ENCODE measurements at places on chromosomes 1 and 21.

DNA sequence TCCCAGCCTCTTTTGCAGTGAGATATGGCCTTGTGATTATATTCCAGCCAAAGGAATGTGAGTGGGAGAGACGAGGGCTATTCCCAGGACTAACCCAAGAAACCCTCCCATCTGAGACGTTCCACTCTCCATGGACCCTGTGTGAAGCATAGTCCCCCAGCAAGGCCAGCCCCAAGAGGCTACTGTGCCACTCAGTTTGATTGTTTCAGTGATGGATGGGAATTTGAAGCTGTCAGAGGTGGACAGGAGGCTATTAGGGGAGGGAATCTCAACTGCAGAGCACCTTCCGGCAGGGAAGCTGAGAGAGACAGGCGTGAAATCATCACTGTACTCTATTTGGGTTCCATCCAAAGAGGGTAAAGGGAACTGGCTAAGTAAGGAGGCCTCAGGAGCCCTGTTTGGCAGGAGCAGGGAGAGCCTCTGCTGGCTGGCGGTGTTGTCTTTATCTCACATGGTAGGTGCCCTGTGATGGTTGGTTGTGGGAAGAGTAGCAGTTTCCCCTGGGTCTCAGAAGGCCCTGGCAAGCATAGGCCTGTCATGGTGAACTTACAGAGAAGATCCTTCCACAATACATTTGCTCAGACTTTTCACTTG lies 3.4 kb upstream of the TEX35 start:
- DNase-seq = no peak

GRCh38 chr1:59143133-59143487 lies 153.8 kb upstream of the FGGY start:
- DNase-seq = no peak

DNA sequence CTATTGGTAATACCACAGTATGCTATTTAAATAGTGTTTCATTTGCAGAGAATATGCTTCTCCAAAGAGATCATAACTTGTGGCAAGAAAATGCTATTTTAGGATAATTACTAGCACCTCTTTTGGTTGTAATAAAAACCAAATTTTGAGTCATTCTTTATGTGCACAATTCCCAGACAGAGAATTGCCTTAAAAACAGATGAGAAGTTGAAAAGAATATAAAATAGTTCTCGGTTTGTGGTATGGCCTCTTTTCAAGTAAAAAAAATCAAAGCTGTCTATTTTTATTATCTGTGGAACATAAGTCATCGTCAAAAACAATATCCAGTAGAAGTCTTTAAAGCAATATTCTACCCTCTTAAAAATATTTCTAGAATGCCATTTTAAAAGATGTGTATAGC lies 185.9 kb downstream of the GREM2 start:
- DNase-seq = no peak

- no peak for DNase-seq
These were observed 210.3 kb upstream of the CACYBP start for GRCh38 chr1:174789399-174789798.

GRCh38 chr1:195697130-195697529 lies 911.1 kb downstream of the KCNT2 start:
- DNase-seq = no peak

- no peak for DNase-seq
These were observed 27.5 kb downstream of the SERTAD4 start for GRCh38 chr1:210260096-210260495.

GRCh38 chr21:14842601-14843000 lies 222.2 kb downstream of the NRIP1 start:
- DNase-seq = no peak

DNA sequence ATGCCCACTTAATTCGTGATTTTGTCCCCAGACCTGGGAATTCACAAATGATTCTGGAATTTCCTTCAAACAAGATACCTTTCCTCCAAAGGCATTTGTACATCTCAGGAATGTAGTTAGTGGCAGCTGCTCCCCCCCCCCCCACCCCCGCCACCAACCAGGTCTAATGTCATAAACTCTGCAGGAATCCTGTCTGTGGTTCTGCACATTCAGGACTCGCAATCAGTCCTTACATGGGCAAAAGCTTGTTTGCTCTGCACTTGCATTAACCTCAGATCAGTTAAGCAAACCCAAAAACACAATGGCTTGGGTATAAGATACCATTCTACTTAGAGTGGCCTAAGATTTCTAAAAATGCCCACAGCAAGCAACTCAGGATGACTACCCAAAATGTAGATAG lies 143.8 kb downstream of the TGFB2 start:
- no peak for DNase-seq

- no peak for DNase-seq
These were observed 10.0 kb upstream of the NPL start for GRCh38 chr1:182779530-182779929.

DNA sequence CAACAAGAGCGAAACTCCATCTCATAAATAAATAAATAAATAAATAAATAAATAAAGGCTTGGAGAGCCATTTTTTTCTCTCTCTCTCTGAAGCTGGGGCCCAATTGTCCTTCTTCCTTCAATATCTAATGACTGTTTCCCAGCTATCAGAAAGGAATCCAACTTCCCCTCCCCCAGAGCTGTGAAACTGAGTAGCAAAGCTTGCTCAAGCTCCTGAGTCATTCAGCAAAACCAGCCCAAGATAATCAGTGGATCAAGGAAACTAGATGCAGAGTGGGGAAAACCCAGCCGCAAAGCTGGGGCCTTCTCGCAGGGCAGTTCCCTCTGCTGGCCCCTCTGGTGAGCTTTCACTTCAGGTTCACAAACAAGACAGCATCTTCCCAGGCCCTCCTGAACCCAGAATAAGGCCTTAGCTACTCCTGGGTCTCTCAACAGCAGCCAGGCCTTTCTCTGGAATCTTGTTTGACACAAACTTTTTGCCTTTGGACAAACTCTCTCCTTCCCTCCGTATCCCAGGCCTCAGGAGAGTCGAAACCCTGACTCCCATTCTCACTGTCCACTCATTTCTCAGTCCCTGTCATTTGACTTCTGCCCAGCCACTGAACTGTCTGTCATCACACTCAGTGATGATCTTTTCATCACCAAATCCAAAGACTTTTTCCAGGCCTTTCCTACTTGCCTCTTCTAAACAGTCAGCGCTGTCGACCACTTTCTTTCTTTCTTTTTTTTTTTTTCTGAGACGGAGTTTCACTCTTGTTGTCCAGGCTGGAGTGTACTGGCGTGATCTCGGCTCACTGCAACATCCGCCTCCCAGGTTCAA lies 18.0 kb upstream of the PTP4A2 start:
- no peak for DNase-seq

DNA sequence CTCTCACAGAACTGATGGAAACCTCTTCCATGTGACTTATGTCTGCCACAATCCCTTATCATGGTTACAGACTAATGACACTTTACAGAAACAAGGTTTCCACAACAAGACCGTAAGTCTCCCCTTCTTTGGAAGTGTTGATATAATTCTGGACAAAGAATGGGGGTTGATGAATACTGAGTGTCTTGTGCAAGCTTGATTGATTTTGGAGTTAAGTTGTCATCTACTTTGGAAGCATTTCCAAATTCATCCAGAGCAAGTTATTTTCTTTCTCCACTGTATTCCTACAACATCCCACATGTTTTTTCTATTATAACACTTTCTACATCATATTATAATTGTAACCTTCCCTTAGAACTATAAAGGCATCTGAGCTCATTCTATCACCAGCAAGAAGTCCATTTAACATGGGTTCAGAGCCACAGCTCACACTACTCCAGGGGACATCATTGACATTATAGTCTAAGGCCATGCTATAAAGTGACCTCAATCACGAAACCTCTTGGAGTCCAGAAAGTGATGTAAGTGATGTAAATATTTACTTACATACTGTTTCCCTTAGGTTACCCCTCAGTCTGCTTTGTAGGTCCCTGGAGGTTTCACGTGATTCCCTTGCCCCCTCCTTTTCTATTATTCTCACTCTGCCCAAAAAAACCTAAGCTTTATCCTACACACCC lies 125.7 kb upstream of the PBX1 start:
- no peak for DNase-seq

DNA sequence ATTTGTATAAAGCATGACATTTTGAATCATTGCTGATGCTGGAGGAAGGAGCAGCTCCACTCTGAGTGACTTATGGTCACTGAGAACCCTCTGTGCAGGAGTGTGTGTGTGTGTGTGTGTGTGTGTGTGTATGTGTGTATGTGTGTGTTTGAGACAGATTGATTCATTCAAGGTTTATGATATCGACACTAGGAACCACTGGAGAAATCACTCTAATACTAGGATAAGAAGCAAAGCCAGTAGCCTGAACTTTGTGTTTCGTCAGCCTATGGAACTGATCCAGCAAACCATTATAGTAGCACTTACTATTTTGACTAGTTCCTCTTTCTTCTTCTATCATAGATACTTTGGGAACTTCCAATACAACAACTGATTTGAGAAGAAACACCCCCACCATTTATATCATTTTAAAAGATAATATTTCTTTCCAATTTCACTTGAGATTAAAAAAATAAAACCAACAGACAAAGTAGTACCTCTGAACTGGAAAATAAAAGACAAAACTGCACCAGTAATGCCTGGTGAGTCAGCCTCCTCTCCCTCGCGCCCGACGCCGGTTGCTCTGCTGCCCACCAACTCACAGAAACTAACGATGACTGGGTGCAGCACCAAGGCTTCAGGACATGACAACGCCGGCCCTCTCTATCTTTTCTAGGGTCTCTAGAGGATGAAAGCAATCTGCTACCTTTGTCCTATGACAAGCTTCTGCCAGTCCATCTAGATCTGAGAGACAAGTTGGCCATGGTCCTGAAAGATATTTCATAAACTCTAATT lies 20.9 kb downstream of the SLAMF1 start:
- no peak for DNase-seq

DNA sequence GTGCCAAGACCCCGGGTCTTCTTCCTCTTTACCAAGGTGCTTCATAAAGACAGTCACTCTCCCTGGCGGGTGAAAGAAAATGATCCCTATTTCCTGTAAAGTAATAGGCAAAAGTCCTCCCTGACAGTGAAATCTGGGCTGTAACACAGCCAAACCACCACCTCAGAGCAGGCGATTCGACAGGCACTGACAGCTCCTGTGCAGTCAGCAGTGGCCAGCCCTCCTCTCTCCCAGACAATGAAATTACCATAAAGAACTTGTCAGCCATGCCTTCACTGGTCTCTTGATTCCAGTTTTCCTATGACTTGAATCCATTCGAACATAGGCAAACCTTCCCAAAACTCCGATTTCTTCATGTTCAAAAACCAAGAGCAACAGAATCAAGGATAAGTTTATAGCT lies 492.2 kb upstream of the DAB1 start:
- no peak for DNase-seq

DNA sequence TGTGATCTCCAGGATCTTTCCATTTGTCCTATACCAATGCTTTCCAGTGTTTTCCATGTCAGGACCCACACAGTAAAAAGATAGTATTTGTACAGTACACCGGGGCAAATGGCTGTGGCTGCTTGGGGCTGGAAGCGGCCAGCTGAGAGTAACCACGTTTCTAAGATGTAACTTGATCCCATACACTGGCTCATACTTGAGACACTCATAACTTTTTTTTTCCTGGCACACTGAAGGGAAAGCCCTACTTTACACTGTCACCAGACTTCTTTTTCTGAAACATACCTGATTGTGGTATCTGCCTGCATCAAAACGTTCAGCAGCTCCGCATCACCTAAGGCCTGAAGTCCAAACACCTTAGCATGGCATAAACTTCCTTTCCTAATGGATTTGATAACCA lies 21.6 kb downstream of the VPS13D start:
- no peak for DNase-seq

DNA sequence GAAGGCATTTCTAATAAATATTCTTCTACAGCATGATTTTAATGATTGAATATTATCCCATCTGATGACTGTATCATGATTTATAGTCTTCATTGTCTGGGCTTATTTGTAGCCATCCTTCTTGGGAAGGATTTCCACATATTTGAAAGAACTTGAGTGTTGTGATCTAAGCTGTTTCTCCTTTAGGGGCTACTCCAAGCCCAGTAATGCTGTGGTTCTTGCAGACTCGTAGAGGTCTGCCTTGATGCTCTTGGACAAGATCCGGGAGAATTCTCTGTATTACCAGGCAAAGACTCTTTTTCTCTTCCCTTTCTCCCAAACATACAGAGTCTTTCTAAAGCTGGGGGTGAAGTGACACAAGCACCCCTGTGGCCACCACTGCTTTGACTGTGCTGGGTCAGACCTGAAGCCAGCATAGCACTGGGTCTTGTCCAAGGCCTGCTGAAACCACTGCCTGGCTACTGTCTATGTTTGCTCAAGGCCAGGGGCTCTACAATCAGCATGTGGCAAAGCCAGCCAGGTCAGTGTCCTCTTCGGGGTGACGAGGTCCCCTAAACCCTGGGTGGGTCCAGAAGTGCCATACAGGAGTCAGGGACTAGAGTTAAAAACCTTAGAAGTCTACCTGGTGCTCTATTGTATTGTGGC lies 107.4 kb downstream of the GIPC2 start:
- no peak for DNase-seq

DNA sequence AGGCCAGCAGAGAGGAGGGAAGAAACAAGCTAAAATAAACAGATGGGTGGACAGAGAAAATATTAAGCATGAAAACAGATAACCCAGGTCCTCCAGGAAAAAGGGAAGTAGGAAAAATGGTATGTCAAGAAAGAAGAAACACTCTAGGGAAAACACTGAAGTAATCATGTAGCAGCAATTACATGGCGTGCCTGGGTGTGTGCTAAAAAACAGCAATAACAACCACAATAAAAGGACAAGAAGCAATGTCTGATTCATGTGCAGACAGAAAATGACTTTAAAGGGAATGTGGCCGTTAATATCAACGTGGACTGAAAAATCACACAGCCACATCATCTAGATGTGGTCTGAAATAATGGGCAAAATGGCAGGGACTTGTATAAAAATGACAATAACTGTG lies 369.7 kb downstream of the PTBP2 start:
- no peak for DNase-seq

- DNase-seq = no peak
These were observed 8.2 kb upstream of the SSX2IP start for GRCh38 chr1:84698151-84699110.

GRCh38 chr1:195744256-195744655 lies 864.0 kb downstream of the KCNT2 start:
- DNase-seq = no peak

DNA sequence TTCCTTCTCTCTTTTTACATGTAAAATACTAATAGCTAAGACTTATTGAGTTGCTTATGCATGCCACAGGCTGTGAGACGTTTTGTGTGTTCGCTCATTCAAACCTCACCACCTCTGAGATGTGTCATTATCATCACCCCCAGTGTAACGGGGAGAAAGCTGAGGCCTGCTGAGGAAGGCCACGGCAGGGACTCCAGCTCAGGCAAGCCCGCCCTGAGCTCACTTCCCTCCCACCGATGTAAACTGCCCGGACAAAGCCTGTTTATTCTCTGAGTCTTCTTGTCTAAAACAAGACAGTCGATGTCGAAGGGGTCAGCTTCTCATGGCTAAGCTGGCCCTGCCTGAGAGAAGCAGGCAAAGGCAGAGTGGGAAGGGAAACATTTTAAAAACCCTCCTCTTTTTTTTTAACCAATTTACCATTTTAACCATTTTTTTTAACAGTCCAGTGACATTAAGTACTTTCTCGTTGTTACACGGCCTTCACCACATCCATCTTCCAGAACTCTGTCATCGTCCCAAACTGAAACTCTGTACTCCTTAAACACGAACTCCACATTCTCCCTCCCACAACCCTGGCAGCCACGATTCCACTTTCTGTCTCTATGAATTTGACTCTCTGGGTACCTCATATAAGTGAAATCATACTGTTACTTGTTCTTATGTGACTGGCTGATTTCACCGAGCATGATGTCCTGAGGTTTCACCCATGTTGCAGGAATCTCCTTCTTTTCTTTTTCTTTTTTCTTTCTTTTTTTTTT lies 204.8 kb upstream of the GALNT2 start:
- no peak for DNase-seq

- no peak for DNase-seq
These were observed 2.4 kb downstream of the PEAR1 start for GRCh38 chr1:156895927-156896326.

Data from NCI-H1092 (cell line).